Spleen (tissue), 13 donors: ENCODE measurements at places on chromosomes 16 and 17. TPM values are rescaled to one million over a fixed set of nuclear protein-coding genes. Genes with fewer than 3 reads are reported as not detected.

TBC1D3C gene
- not detected for polyA plus RNA-seq

NMRAL1 gene
- 40.1 TPM for polyA plus RNA-seq

SCIMP gene
- 28.9 TPM for polyA plus RNA-seq

- DNase-seq, result no peak
Observed at GRCh38 chr17:15981646-15982580, 17.6 kb downstream of the ZSWIM7 start.

DNA sequence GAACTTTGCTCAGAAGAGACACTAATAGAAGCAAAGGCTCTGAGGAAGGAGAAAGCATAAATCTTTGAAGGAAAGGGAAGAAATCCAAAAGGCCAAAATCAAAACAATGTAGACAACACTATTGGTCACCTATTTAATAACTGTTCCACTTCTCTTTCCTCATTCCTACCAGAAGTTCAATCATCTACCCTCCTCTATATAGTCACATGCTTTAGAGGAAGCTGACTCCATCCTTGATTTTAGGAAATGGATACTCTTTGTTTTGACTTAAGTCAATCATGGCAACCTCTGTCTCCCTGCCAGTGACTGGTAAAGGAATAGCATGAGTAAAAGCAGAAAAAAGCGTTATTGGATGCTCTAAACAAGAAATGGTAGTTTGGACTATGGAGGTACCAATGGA lies 7.3 kb downstream of the BRIP1 start:
- no peak for DNase-seq

DNA sequence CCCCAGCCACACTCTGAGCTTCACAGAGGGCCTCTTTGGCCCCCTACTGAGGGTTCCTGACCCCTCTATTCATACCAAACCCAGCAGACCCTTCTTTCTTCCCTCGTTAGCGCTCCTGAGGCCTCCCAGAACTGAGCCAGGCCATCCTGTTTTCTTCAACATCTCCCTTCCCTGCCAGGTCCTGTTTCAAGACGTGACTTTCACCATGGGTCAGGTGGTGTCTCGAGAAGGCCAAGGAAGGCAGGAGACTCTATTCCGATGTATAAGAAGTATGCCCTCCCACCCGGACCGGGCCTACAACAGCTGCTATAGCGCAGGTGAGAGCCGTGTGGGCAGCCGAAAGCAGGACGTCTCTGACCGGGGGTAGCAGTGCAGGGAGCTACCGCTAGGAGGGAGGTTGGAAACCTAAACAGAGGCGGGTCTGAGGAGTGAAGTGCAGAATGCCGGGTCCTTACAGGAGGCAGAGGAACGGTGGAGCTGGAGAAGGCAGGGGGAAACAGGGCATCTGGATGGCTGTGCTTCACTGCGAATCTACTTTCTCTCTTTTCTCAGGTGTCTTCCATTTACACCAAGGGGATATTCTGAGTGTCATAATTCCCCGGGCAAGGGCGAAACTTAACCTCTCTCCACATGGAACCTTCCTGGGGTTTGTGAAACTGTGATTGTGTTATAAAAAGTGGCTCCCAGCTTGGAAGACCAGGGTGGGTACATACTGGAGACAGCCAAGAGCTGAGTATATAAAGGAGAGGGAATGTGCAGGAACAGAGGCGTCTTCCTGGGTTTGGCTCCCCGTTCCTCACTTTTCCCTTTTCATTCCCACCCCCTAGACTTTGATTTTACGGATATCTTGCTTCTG lies 1.3 kb upstream of the SENP3 start:
- DNase-seq, result no peak

DNA sequence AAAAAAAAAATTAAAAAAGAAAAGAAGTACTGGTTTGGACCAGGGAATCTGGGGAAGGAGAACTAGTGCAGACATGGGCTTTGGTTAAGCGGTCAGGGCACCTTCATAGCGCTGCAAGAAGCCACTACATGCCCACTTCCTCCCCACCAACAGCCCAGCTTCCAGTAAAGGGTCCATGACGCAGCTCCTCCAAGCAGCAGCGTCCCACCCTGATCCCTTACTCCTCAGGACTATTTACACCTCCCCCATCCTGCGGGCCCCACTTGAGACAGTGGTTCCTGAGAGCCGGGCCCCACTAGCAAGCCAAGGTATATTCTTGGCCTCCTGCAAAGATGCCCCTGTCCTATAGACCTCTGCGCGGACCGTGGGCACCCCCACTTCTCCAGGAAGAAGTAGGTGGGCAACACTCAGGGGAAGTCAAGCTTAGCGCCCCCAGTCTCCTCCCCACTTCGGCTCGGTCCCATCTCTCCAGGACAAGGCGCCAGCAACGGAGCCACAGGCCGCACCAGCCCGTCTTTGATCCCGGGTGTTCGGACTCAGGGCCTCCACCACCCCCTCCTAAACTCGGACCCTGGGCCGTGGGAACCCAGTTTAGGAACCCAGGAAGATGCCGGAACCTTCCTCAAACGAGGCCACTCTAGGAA lies 913 bp upstream of the PRR14 start:
- DNase-seq, result peak; percentile 91

DNA sequence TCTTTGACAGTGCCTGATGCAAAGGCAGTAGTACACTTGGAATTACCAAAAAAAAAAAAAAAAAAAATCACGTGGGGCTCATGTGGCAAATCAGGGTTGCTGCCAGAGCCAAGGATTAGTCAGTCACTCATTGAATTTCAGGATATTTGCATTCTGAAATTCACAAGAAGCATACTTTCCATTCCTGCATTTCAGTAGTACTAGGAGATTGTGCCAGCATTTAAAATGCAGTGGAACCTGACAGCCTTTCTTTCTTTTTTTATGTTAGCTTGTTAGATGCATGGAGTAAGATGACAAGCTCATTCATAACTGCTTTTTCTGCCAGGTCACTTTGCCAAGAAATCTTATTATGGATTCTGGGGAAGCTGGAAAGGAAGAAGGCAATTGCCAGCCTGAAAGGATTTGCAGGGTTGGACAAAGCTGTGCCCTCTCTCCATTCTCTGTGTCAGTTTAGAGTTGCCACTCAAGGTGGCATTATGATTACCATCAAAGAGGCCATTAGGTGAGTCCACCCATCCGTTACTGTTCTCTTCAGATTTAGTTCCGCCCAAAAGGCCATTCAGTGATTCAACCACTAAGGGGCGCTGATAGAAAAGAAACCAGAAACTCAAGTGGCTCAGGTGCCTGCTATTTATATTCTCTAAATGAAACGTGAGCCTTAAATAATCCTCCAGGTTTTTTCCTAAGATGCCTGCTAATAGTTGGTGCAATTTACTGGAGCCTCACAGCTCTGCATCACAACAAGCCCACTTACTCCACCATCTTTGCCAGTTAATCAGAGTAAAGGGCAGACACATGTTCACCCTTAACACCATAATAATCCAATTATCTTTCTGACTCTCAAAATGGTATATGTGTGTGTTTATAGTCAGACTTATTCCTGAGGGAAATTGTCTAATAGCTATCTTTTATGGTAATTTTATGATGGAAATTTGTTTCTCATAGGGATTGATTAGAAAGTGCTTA lies 59.0 kb downstream of the TANGO6 start:
- DNase-seq, result no peak

PFN1 gene
- 663 TPM for polyA plus RNA-seq

USP43 gene
- polyA plus RNA-seq, result 0.13 TPM

DNA sequence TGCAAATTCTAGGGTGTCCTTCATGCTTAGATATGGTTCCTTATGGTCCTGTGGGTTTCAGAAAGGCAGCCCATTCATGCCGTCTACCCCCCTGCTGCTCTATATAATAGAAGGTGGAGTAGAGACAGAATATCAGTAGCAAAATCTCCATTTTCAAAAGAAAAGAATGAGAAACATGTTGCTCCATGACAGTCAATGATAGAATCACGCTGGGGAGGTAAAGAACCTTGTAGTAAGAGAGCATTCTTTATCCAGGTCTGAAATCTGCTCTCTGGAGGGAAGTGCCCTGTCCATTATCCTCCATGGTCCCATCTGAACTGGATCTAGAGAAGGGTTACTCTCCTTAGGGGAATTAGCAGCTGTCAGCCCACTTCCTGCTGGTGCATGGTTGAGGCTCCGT lies 272.8 kb downstream of the WWOX start:
- no peak for DNase-seq
